ENCODE measurements at places on chromosomes 6 and 20. TPM values are rescaled to one million over a fixed set of nuclear protein-coding genes. Genes with fewer than 3 reads are reported as not detected.

C2 gene
- 0.43 TPM for polyA plus RNA-seq

RIPOR2 gene
- 0.05 TPM for polyA plus RNA-seq

NTSR1 gene
- 3.1 TPM for polyA plus RNA-seq

ADAM33 gene
- polyA plus RNA-seq: 5.0 TPM

TMX4 gene
- 10.9 TPM for polyA plus RNA-seq

SLC35D3 gene
- polyA plus RNA-seq: 0.16 TPM

- DNase-seq: no peak
These were observed 38.2 kb downstream of the MBOAT1 start for GRCh38 chr6:20173833-20174792.

DNA sequence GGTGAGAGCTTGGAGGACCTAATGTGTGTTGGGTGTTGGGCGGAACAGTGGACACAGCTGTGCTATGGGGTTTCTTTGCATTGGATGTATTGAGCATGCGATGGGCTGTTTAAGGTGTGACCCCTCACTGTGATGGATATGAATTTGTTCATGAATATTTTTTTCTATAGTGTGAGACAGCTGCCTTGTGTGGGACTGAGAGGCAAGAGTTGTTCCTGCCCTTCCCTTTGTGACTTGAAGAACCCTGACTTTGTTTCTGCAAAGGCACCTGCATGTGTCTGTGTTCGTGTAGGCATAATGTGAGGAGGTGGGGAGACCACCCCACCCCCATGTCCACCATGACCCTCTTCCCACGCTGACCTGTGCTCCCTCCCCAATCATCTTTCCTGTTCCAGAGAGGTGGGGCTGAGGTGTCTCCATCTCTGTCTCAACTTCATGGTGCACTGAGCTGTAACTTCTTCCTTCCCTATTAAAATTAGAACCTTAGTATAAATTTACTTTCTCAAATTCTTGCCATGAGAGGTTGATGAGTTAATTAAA lies 3.0 kb downstream of the HLA-A start:
- no peak for DNase-seq

GRCh38 chr20:60642541-60642940 lies 609.5 kb upstream of the CDH4 start:
- DNase-seq: no peak

DNA sequence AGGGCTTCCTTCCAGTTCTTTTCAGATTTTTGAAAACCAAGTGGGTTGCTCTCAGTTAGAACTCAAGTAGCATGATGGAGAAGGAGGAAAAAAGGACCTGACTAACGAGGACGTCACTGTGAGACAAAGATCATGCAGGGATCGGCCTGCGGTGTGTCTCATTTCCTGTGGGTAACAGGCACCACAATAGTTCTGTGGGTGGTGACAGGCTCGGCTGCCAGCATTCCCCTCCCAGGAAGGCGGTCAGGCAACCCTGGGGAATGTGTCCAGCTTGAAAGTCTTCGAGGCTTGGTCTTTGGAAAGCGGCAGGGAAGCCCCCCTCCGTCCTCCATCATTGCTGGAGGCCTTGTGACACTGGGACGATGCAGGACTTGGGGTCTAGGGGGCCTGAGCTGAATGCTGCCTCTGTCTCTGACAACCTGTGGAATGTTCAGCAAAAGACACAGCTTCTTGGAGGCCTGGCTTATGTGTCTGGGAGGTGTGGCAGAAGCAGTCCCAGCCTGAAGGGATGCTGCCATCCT lies 121.0 kb downstream of the BCAS1 start:
- no peak for DNase-seq

Measured in SK-N-SH (cell line).